ENCODE measurements at places on chromosomes 3 and 15. TPM values are rescaled to one million over a fixed set of nuclear protein-coding genes. Genes with fewer than 3 reads are reported as not detected.
A peak's percentile ranks its signal among the peaks of the same experiment; 100 is the strongest.

Gene PAQR5
- 0.09 TPM for total RNA-seq

Gene SAMD7
- not detected for total RNA-seq

Gene CCR3
- total RNA-seq, result not detected

Gene FGD5
- 134 TPM for total RNA-seq

Gene CHRM5
- total RNA-seq, result not detected

Gene MYRIP
- 11.9 TPM for total RNA-seq

Gene PLA2G4E
- total RNA-seq, result not detected

Gene GCSAM
- total RNA-seq, result not detected

Gene GORASP1
- total RNA-seq, result 68.0 TPM

Gene TTLL13
- not detected for total RNA-seq

Gene RBSN
- total RNA-seq, result 23.6 TPM

Gene SH2D7
- not detected for total RNA-seq

Gene LRRC49
- 6.6 TPM for total RNA-seq

Gene CCDC54
- total RNA-seq, result not detected

- no peak for DNase-seq
Observed at GRCh38 chr3:116067326-116067725, 378.0 kb downstream of the LSAMP start.

DNA sequence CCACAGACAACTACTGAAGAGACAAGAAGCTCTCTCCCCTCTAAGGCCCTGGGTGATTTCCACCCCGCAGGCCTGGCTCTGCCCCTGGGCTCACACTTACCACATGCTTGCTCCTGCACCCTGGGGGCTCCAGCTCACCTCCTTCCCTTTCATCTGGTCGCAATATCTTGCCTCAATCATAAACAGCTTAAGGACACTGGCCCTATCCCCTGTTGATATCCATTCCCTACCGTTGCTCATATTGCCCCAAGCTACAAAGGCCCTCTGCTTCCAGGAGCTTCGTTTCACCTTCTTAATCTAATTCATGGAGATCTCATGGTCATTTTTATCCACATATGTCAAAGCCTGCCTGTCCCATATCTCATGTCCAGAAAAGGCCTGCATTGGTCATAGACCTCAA, 46.0 kb upstream of the TSEN2 start:
- no peak for DNase-seq

GRCh38 chr3:124562769-124563168, 167.5 kb upstream of the UMPS start:
- no peak for DNase-seq

DNA sequence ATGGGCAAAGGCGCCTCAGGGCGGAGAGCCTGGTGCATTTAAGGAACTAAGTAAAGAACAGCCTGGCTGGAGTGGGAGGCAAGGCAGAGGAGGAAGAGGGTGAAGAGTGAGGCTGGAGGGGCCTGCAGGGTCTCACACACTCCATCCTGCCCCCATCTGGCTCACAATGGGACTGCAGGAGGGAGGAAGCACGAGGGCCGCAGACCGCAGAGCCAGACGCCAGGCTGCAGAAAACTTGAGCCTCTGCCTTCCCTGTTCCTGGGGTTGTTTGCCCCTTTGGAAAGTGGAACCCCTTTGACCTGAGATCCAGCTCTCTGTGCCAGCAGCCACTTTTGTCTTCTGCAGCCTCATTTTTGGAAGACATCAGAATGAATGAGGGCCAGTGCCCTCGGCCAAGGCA, 138.0 kb downstream of the SRGAP3 start:
- no peak for DNase-seq

DNA sequence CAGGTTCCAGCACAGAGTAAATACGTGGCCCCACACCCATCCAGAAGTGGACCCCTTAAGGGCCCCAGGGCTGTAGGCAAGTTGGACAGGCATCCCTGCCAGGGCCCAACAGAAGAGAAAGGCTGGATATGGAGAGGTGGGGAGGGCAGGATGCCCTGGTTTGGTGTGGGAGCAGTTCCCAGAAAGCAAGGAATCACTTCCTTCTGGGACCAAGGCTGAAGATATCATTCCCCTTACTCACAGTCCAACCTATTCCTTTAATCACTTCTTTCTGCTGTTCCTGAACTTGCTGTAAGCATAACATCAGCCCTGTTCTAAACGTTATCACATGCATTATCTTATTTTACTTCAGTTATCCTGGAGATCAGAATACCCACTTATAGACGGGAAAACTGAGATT, 6.1 kb upstream of the MESP2 start:
- peak; percentile 40 for DNase-seq

- no peak for DNase-seq
Observed at GRCh38 chr3:11625376-11626083, 18.2 kb downstream of the VGLL4 start.

- DNase-seq, result peak; percentile 38
Observed at GRCh38 chr3:45082142-45082538, 56.0 kb downstream of the CLEC3B start.

GRCh38 chr3:190539526-190539925, 25.6 kb downstream of the IL1RAP start:
- DNase-seq, result no peak

DNA sequence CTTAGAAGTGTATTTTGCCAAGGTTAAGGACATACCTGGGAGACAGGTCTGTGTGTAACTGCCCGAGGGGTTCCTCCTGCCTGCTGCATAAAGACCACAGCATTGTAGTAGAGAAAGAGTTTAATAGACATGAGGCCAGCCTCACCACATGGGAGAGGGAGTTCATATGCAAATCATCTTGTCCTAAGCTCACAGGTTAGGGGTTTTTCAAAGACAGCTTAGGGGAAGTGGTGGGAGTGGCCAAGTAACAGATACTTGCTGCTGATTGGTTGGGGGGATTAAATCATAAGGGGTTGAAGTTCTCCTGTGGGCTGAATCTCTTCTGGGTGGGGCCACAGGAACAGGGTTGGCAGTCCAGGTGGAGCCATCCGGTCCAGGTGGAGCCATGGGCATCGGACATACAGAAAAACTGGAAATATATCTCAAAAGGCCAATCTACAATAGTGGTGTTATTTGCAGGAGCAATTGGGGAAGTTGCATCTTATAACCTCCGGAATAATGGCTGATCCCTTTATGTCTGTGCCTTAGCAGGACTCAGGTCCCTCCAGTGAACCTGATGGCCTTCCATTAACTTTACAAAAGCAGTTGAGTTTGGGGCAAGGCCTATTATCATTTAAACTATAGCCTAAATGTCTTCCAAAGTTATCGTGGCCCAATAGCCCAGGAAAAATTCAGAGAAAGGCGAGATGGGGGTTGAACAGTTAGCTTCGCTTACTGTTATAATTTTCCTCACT, 86.0 kb upstream of the MFGE8 start:
- DNase-seq, result no peak

DNA sequence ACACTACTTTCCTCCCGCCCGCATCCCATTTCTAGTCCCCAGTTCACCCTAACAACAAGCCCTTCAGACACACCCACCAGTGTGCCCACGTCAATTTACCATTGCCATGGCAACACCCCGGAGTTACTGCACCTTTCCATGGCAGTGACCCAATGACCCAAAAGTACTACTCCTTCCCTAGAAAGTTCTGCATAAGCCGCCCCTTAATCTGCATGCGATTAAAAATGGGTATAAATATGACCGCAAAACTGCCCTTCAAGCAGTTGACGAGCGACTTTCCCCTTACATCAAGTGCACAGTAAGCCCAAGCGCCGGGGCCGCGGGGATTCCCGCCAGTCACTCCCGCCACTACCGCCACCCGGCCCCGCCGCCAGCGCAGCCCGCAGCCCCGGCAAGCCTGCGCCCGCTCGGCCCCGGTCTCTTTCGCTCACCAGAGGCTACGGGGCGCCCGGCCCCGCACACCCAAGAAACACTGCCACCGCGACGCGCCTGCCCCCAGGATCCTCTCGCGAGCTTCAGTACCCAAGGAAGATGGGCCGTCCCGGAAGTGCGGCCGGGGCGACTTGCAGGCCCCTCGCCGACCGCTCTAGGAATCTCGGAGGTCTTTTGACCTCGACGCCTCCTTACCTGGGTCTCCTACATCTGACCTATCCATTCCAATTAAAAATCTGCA, 27.2 kb upstream of the ZNF502 start:
- peak; percentile 52 for DNase-seq

- DNase-seq, result no peak
Observed at GRCh38 chr15:81362790-81363189, 11.2 kb downstream of the TMC3 start.

DNA sequence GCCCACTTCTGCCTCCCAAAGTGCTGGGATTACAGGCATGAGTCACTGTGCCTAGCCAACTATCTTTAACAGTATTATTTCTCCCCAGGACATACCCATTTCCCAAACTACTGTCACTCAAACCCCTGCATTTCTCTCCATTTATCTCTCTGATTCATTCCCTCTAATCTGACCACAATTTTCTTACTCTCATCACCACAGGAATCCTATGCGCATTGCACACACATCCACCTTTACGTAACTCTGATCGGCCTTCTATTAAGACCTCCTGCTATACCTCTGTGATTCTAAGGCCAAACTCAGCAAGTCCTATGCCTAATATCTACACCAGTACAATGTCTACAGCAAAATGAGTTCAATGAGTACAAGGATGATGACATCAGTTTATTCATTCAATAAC, 235.0 kb downstream of the ULK4 start:
- no peak for DNase-seq

- no peak for DNase-seq
Observed at GRCh38 chr3:65889707-65890099, 149.0 kb downstream of the MAGI1 start.

DNA sequence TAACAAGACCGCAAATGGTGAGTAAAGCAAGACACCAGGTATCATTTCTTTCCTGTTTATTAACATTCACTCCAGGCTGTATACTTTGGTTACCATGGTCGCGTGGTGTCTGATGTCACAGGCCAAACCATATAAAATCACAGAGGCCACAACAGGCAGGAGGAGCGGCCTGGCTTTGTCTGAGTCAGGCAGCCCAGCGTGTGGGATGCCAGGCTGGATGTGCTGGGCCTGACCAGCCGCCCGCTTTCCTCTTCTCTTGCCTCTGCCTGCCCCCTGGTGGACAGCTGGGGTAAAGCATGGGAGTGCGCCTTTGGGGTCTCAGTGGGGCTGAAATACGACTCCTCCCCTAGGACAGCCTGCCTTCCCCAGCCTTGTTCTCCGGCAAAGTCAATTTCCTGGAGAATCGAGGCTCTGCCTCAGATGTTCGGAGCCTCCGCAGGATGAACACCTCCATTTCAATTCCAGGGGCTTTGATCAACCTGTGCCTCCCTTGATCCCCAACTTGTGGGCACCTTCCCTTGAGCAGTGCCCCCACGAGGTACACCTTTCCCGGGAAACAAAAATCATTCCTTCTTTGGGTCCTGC, 78.2 kb downstream of the CCNL1 start:
- DNase-seq, result peak; percentile 85

- DNase-seq, result peak; percentile 19
Observed at GRCh38 chr3:114179575-114179974, 723 bp upstream of the DRD3 start.

DNA sequence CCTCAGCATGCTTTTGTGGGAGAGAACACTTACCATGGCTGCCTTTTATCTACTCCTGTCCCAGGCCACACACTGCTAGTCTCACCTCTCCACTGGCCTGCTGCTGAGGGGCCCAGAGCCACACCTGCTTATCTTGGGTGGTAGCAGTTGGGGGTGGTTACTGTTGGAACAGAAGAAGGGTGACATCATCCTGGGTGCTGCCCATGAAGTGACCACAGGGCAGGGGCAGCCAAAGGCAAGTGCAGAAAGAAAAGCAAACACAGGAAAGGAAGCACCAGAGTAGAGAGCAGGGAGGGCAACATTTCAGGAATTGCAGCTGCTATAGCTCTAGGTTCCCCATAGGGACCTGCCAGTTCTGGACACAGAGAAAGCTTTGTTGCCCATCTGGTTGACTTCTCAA, 345.2 kb downstream of the VPS13C start:
- no peak for DNase-seq

GRCh38 chr3:62142331-62143085, 230.8 kb downstream of the FEZF2 start:
- DNase-seq, result no peak

- no peak for DNase-seq
Observed at GRCh38 chr15:88627463-88627862, 6.3 kb downstream of the AEN start.

DNA sequence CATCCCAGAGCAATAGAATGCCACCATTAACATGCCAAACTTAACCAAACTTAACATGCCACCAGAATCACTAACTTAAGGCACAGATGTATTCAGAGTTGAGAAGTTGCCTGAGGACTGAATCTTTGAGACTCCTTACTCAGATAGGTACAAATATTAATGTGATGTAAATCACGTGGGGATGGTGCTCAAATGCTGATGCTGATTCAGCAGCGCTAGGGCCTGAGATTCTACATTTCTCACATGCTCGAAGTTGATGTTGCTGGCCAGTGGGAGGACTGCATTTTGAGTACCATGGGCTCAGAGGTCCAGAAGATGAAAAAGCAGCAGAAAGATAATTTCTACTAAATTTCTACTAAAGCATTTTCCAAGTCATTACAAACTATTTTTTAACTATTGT, 54.1 kb downstream of the RPL22L1 start:
- DNase-seq, result no peak

DNA sequence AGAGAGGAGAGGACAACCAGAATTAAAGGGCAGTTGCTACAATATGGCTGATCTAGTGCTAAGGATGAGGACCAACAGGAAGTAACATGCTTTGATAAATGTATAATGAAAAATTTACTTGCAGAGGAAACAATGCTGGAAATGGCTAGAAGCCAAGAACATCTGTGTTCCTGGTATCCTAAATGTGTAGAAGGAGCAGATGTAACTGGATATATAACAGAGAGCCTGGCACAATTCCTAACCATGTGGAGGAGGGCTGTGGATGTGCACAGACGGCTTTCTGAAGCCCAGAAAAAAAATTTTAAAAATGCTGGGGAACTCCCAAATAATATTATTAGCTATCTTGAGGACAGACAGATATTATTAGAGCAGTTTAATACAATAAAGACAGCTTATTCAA, 159.4 kb upstream of the GBE1 start:
- no peak for DNase-seq

GRCh38 chr3:141124715-141125114, 73.6 kb downstream of the SPSB4 start:
- DNase-seq, result no peak

DNA sequence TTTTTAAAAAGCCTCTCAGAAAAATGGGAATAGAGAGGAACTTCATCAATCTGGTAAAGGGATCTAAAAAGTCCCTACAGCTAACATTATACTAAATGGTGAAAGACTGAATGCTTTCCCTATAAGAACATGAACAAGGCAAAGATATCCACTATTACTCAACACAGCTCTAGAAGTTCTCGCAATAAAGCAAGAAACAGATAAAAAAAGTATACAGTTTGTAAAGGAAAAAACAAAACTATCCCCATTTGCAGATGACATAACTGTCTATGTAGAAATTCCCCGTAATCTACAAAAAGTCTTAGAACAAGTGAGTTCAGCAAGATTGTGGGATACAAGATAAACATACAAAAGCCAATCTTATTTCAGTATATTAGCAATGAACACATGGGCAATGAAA, 15.4 kb downstream of the EDC3 start:
- DNase-seq, result no peak

DNA sequence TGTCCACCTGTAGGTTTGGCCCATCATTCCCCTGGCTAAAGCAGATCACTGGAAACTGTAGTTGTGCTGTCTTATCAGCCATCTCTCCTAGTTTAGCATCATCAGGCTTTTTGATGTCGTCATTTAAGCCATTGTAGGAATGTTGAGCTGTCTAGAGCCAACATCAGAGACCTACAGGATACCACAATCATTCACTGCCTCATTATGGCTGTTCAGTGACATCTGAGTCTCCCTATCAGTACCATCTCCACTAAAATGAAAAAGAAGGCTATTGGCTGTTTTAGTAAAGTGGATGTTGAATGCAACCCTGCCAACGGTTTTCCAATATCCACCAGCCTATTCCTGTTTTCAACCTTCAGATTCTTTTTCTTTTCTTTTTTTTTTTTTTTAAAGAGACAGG, 29.2 kb downstream of the RLBP1 start:
- peak; percentile 10 for DNase-seq
